ENCODE measurements at places on chromosomes 5 and 9. TPM values are rescaled to one million over a fixed set of nuclear protein-coding genes. Genes with fewer than 3 reads are reported as not detected.
A peak's percentile ranks its signal among the peaks of the same experiment; 100 is the strongest.

GRCh38 chr5:150255659-150256409, 33.7 kb downstream of the CAMK2A start:
- peaks cover 5% of the 10 kb centered on the region for H3K4me1 ChIP-seq
- H3K27me3 ChIP-seq = no peaks in the 10 kb centered on the region
- no peak overlapping the region for H3K4me3 ChIP-seq
- H3K36me3 ChIP-seq = no peaks in the 10 kb centered on the region
- no peak for DNase-seq

The SLC1A1 gene
- total RNA-seq = 7.1 TPM

DNA sequence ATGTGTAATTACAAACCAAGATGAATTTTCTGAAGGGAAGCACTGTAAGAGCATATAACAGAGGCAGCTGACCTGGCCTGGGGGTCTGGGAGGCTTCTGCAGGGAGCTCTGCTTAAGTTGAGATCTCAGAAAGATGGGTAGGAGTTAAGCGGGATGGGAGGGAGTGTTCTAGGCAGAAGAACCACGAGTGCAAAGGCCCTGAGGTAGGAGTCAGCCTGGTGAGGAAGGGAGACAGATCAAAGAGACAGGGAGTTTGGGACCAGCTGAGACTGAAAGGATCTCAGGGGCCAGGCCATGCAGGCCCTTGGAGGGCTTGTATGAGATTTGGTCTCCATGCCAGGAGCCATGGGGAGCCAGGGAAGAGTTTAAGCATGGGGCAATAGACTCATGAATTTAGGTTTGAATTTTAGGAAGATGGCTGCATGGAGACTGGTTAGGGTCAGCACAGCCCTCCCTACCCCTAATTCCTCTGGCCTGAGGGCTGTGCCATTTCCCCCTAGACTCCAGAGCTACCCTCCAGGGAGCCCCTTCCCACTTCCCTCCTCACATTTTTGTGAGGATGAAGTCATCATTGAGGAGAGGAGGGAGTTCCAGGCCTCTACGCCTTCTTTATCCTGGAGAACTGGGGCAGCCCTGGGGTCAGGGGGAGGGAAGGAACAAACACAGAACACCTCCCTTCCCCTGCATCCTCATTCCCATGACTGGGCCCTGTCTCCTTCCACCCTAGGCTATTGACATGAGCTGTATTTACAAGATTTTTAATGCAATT, 4.8 kb upstream of the ARAP3 start:
- H3K27me3 ChIP-seq = peaks cover 8% of the 10 kb centered on the region
- DNase-seq = no peak
- no peak overlapping the region for H3K4me3 ChIP-seq
- H3K27ac ChIP-seq = no peak overlapping the region
- H3K4me1 ChIP-seq = peaks cover 25% of the 10 kb centered on the region

The CER1 gene
- 4.1 TPM for total RNA-seq

DNA sequence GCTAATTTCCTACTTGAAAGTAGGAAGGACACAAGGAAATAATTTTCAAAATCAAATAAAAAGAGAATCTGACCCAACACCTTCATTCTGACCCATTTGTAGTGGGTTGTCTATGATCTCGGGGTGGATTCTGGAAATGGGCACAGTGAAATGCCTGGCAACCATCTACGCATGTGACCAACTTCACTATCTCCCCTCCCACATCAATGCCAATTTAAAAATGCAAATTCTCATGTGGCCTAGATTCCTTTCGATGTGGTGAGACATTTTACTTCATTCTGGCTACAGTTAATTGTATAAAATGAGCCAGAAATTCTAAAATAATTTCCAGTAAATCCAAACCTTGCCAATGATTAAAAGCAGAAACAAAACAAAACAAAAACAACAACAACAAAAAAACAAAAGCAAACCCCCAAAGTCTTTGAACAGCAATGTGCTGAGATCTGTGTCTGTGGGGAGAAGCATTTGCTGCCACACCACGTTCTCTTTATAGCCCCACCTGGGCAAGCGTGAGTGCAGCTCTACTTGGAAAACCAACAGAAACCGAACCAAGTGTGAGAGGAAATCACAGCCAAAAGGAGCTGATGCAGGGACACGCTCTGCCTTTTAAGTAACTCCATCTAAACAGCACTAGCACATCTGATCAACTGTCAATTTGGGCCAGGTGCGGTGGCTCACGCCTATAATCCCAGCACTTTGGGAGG, 59.0 kb downstream of the USP20 start:
- no peaks in the 10 kb centered on the region for H3K27me3 ChIP-seq
- peaks cover 21% of the 10 kb centered on the region for H3K4me1 ChIP-seq
- peak overlapping the region; percentile 73 for H3K27ac ChIP-seq
- peaks cover 31% of the 10 kb centered on the region for H3K36me3 ChIP-seq

- peaks cover 14% of the 10 kb centered on the region for H3K4me1 ChIP-seq
- H3K4me3 ChIP-seq = no peak overlapping the region
Measured at GRCh38 chr5:134132372-134133187, 18.1 kb downstream of the TCF7 start.

The ROR2 gene
- 19.8 TPM for total RNA-seq

The P4HA2 gene
- total RNA-seq = 19.0 TPM

The AQP7 gene
- total RNA-seq = 0.23 TPM

The FOXD4L5 gene
- 0.07 TPM for total RNA-seq

- H3K27ac ChIP-seq = no peak overlapping the region
- no peak overlapping the region for H3K4me3 ChIP-seq
- H3K27me3 ChIP-seq = no peaks in the 10 kb centered on the region
- no peak for DNase-seq
Measured at GRCh38 chr9:3674561-3674960, 148.8 kb upstream of the RFX3 start.

GRCh38 chr5:132890817-132891216, 17.3 kb downstream of the LEAP2 start:
- H3K36me3 ChIP-seq = peaks cover 64% of the 10 kb centered on the region
- H3K27me3 ChIP-seq = no peaks in the 10 kb centered on the region
- no peak overlapping the region for H3K27ac ChIP-seq

DNA sequence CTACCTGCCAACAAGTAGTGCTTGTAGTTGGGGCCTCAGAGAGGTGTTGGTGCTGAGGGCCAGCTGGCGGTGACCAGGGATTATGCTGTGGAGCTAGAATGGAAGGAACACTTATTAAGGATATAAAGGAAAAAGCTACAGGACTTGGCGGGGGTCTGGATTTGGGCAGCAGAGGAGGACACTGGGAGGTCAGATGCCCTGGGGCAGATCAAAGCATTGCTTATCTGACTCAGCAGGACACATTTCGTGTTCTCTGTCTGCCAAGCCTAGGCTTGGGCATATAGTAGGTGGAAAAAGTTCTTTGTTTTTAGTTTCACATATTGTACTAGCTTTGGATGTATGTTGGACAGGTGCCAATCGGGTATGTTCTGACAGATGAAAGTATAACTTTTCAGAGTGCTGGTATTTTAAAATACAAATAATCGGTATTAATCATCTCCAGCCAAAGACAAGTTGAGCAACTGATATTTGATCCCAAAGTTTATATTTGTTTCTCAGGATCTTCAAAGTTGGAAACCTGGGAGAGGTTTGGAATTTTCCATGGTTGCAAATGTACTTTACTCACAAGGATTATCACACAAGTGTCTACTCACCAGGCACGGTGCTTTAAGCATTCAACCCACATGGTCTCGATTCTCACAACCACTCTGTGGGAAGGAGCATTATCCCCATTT, 69.4 kb downstream of the IQGAP2 start:
- no peak for DNase-seq
- no peak overlapping the region for H3K4me3 ChIP-seq
- H3K27ac ChIP-seq = no peak overlapping the region
- peaks cover 34% of the 10 kb centered on the region for H3K36me3 ChIP-seq

DNA sequence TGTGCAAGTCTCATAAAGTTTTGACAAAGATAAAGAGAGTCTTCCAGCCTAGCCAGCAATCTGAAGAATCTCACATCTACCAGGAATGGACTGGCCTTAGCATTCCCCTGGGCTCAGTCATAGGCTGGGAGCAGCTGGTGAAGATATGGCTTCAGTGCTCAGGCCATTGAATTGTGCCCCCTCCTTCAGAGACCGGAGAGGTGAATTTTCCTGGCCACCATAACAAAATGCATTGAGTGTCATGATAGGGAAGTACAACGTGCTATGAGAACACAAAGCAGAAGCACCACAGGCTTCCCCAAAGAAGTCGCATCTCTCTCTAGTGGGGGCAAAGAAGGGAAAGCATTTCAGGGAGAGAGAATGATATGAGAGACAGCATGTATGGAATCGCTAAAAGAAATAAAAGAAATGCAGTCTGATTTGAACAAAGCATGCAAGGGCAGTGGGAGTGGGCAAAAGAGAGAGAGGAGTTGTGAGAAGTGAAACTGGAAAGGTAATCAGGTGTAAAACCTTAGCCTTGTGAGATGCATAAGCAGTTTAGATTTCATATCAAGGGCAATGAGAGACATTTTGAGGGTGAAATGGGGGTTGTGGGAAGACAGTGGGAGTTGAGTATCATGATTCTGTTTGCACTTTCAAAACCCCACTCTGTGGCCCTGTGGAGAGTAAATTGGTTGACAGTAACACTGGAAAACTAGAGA, 57.1 kb upstream of the NMUR2 start:
- no peaks in the 10 kb centered on the region for H3K27me3 ChIP-seq
- no peak overlapping the region for H3K4me3 ChIP-seq
- H3K4me1 ChIP-seq = 0 out of 2 replicates have a peak, but pooled peaks cover 2% of the 10 kb centered on the region
- no peaks in the 10 kb centered on the region for H3K36me3 ChIP-seq

- no peak overlapping the region for H3K27ac ChIP-seq
- DNase-seq = no peak
- H3K4me3 ChIP-seq = no peak overlapping the region
- H3K27me3 ChIP-seq = no peaks in the 10 kb centered on the region
- no peaks in the 10 kb centered on the region for H3K4me1 ChIP-seq
- no peaks in the 10 kb centered on the region for H3K36me3 ChIP-seq
Measured at GRCh38 chr9:116643691-116644090, 43.4 kb upstream of the TRIM32 start.

GRCh38 chr9:14434158-14434504, 120.2 kb upstream of the NFIB start:
- no peaks in the 10 kb centered on the region for H3K36me3 ChIP-seq
- no peaks in the 10 kb centered on the region for H3K27me3 ChIP-seq
- no peak overlapping the region for H3K27ac ChIP-seq
- no peak for DNase-seq

- DNase-seq = no peak
- no peaks in the 10 kb centered on the region for H3K27me3 ChIP-seq
- no peak overlapping the region for H3K4me3 ChIP-seq
- peaks cover 19% of the 10 kb centered on the region for H3K4me1 ChIP-seq
- H3K36me3 ChIP-seq = 0 out of 2 replicates have a peak, but pooled peaks cover 2% of the 10 kb centered on the region
Measured at GRCh38 chr9:107172979-107173347, 110.1 kb upstream of the RAD23B start.

DNA sequence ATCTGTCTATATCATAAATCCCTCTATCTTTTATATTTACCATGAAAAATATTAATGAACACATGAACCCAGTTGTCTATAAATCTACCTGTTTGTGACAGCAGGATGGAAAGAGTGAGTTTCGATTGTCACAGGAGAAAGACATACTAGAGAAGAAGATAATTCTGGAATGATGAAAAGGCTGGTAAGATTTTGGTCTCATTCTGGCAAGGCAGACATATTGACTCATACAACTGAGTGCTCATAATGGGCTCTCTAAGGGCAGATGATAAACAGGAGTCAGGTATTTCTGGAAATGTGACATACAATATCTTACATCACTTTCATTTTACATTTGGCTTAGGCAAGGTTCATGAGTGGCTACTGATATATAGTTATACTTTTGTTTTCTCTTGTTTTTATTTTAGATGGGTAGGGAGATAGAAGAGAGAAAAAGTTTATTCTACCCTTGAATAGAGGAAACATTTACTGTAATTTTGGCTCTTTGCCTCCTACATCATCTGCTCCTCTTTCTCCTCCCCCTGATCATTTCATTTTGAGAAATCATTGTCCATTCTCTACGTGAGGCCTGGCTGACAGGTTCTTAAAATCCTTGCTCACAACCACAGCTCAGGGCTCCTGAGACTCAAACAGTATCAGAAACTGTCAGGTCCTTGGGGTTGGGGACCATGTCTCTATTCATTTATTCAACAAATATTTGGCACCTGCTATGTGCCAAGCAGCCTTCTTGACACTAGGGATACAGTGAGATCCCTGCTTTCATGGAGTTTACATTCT, 14.4 kb downstream of the ELOVL7 start:
- H3K27ac ChIP-seq = no peak overlapping the region
- H3K36me3 ChIP-seq = no peaks in the 10 kb centered on the region
- no peak overlapping the region for H3K4me3 ChIP-seq
- H3K4me1 ChIP-seq = no peaks in the 10 kb centered on the region

GRCh38 chr5:1743769-1744085, 55.9 kb downstream of the MRPL36 start:
- DNase-seq = peak; percentile 1
- peaks cover 4% of the 10 kb centered on the region for H3K27me3 ChIP-seq

DNA sequence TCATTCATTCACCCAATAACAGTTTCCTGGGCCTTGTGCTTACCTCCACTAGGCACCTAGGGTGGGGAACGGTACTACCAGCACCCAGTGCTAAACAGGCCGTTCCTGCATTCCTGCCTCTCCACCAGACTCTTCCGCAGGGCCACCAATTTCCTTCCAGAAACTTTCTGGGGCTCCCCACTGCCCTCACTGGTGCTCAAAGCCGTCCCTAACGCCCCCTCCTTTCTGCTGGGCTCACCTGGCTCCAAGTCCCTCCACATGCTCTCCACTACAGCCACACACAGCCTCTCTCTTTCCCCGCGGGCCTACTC, 1.4 kb downstream of the PHF19 start:
- H3K4me1 ChIP-seq = peaks cover 61% of the 10 kb centered on the region
- H3K4me3 ChIP-seq = peak overlapping the region; percentile 62
- peak overlapping the region; percentile 56 for H3K27ac ChIP-seq
- peaks cover 12% of the 10 kb centered on the region for H3K27me3 ChIP-seq
- peaks cover 11% of the 10 kb centered on the region for H3K36me3 ChIP-seq

DNA sequence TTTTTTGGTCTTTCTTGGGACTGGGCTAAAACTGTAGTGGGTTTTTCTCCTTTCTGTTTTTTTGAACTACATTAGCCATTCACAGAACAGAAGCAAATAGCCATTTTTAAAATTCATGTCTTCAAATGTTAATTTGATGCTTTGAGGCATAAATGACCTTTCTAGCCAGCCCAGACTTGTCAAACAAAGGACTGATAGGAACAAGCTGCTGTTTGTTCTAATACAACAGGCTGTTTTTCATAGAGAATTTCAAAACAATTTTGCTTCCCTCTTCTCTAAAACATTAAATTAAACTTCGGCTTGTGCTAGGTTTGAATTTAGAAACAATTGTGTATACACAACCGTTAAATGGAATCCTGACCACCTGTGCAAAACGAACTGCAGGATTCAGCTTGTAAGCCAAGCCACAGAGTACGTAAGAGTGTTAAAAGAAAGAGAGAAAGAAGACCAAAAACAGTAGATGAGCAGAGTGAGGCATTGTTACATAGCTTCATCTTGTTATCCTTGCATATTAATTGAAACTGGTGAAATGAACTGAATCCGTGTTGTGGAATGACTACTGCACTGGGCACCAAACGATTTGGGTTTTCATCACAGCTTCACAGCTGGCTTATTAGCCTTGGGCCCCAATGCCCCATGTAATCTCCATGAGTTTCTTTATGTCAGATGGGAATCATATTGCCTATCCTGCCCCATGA, 100.0 kb downstream of the ZSWIM6 start:
- H3K36me3 ChIP-seq = peaks cover 3% of the 10 kb centered on the region
- H3K27ac ChIP-seq = peak overlapping the region; percentile 47
- H3K4me1 ChIP-seq = peaks cover 34% of the 10 kb centered on the region
- no peak overlapping the region for H3K4me3 ChIP-seq

The IL5 gene
- total RNA-seq = not detected

GRCh38 chr9:32580631-32581300, 7.8 kb upstream of the NDUFB6 start:
- H3K27ac ChIP-seq = no peak overlapping the region
- DNase-seq = no peak
- peaks cover 11% of the 10 kb centered on the region for H3K4me1 ChIP-seq
- no peaks in the 10 kb centered on the region for H3K27me3 ChIP-seq

GRCh38 chr5:139422307-139422893, 16.9 kb downstream of the DNAJC18 start:
- H3K4me3 ChIP-seq = no peak overlapping the region
- peaks cover 9% of the 10 kb centered on the region for H3K4me1 ChIP-seq
- H3K27me3 ChIP-seq = no peaks in the 10 kb centered on the region
- peaks cover 34% of the 10 kb centered on the region for H3K36me3 ChIP-seq
